H1 (cell line): ENCODE measurements at places on chromosomes 3 and 15.
A peak's percentile ranks its signal among the peaks of the same experiment; 100 is the strongest.

DNA sequence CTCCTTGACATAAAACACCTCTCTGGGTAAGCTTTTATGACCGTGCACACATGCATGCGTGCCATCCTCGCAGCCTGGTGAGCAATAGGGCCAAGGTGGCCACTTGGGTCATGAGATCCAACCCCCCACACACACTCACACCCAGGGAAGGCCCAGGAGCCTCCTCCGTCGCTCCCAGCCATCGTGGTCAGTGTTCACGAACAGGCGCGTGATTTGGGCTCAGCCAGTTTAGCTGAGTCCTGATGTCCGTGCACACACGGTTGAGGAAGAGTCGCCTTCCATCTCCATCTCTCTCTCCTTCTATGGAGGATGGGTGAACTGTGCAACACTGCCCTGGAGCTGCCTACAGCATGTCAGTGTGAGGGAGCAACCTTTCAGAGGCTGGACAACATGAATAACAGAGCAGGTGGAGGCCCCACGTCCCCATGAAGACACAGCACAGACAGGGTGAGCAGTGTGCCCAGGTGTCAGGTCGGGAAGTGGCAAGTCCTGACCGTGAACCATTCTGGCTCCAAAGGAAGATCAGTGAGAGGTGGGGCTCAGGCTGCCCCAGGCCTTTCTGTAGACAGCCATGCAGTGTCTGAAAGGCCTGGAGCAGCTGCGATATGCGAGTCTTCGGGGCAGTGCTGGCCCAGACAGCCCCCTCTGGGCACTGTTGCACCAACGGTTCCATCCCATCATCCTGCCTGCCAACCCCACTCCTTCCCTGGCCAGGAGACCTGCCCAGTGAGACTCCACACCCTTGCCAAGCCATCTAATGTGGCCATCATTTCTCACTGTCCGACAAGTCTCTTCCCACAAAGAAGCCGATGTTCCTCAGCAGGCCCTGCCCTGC lies 253.4 kb downstream of the OCA2 start:
- peak; percentile 23 for DNase-seq

DNA sequence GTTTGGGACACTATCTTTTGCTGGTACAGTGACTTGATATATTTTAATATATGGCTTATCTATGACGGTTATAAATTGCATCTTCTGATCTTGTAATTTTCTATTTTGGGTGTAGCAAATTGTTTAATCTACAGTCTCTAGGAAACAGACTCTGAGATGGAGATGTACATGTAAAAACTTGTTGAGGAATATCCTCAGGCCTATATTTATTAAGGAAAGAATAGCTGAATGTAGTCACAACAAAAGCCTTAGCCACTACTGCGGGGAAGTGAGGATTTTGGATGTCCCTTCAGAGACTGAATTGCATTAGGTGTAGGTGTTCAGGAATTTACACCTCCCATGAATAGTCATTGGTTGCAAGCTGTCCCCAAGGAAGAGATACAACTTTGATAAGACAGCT lies 13.8 kb upstream of the OR5K3 start:
- no peak for DNase-seq

DNA sequence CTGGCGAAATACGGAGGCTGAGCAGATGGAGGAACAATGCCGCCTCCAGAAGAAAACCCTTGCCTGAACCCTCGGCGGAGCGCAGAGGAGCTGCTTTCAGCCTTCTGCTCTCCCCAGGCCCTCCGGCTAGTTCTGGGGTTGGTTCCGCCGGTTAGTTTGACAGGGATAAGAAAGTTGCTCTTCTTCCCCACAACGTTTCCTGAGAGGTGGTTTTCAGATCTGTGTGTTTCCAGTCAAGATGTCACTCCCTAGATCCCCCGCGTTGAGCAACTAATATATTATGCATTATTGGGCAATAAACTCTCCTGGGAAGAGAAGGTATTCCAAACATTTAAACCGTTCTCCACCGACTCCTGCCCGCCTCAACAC lies 551 bp downstream of the NLGN1 start:
- no peak for DNase-seq

GRCh38 chr3:187987924-187988323 lies 166.0 kb upstream of the LPP start:
- no peak for DNase-seq

DNA sequence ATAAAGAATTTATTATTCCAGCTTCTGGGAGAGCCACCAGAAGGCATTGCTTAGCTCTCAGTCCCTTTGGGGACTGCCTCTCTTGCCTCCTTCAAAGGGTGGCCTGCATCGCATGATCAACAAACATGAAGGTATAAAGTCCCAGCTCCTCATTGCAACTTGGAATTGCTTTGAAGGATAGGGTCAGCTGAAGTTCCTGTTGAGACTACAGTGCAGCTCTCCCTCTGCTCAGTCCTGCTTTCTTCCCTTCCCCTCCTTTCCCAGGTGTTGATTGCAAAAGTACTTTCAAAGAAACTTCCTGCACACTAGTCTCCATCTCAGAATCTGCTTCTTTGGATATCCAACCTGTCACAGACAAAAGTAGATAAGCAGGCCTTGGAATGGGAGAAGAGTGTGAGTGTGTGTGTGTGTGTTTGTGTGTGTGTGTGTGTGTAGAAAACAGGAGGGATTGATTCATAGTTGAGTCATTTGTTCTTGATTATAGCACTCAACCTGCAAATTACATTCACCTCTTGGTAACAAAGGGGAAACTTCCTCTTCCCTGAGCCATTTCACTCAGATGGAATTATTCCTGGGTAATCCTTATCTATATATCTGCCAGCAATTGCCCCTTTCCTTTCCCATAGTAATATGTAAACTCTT lies 13.7 kb downstream of the CCR8 start:
- DNase-seq, result no peak

GRCh38 chr15:69293741-69294615 lies 4.7 kb upstream of the PAQR5 start:
- no peak for DNase-seq

DNA sequence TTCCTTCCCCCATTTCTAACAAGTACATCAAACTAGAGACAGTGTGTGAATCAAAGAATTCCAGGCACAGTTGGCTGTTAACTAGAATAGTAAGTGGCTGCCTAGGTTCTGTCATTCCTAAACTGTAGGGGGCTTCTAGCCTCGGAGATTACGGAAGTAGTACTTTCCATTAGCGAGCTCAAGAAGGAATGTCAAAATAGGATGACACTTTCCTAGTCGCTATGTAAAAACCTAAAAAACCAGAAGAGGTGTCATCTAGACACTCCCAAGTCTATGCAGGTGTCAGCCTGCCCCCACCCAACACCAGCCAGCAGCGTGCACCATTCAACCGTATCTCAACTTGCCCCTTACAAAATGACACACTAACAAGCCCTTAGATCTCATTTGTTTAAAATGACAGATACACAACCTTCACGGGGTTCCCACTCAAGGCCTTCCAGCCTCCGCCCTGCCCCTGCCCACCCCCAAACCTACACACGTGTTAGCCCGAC lies 874 bp downstream of the INO80 start:
- no peak for DNase-seq

DNA sequence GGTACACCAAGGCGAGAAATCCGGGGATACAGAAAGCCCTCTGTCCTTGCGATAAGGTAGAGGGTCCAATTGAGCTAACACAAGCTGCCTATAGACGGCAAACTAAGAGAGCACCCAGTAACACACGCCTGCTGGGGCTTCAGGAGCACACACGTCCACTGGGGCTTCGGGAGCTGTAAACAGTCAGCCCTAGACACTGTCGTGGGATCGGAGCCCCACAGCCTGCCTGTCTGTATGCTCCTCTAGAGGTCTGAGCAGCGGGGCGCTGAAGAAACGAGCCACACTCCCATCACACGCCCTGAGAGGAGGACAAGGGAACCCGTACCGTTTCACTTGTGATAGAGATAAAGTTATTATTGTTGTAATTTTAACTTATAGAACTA lies 486 bp downstream of the SAMMSON start:
- no peak for DNase-seq

- no peak for DNase-seq
These were observed 57.7 kb downstream of the SUCNR1 start for GRCh38 chr3:151931171-151931570.

DNA sequence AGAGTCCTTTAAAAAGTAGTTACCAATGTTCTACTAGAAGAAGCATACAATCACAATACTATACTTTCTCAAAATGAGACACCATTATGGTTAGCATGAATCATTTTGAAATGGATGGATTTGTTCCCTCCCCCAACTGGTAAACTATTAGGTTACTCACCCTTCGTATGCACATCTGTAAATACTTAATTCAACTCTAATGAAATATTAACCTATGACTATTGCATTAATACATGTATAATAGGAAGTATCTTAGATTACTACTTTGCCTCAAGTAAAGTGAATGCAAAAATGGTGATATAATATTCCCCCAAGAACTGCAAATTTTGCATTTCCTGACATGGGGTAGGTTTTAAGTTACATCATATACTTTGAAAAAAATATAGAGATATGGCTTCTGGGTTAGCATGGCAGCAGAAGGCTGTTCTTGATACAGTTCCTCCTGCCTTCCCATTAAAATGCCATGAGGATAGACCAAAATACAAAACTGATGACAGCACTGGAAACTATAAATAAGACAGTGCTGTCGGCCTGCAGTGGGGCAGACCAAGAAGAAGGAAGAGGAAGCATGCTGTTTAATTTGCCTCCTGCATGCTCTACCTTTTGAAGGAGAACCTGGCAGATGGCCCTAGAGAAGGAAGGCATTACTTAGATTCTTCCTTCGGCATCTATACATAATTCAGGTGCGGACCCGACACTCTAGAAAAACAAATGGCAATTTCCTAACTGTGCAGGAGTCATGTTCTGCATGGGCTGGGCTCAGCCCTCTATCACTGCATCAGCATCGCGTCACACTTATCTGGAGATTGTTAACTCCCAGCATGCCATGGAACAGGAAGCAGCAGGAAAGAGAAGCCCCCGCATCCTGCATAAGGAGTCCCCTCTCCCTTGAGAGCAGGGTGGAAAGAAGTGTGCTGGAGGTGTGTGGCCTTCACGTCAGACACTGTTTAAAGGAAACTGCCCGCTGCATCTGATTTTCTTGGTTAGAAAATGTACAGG lies 41.8 kb upstream of the NEO1 start:
- no peak for DNase-seq

GRCh38 chr3:58462829-58463180 lies 29.1 kb upstream of the KCTD6 start:
- no peak for DNase-seq

DNA sequence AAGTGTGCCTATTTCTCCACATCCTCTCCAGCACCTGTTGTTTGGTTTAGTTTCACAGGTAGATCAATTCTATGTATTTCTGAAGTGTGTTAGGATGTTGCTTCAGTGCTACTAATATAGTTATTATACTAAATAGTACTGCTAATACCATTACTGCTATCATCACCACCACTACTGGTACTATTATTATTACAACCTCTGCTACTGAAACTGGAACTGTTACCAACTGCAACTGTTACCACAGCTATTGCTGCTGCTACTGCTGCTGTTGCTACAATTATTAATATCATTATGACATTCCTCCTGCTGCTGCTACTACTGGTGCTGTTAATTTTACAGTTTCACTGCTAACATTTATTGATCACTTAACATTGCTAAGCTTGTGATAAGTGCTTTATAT lies 8.3 kb upstream of the LMOD3 start:
- DNase-seq, result no peak

DNA sequence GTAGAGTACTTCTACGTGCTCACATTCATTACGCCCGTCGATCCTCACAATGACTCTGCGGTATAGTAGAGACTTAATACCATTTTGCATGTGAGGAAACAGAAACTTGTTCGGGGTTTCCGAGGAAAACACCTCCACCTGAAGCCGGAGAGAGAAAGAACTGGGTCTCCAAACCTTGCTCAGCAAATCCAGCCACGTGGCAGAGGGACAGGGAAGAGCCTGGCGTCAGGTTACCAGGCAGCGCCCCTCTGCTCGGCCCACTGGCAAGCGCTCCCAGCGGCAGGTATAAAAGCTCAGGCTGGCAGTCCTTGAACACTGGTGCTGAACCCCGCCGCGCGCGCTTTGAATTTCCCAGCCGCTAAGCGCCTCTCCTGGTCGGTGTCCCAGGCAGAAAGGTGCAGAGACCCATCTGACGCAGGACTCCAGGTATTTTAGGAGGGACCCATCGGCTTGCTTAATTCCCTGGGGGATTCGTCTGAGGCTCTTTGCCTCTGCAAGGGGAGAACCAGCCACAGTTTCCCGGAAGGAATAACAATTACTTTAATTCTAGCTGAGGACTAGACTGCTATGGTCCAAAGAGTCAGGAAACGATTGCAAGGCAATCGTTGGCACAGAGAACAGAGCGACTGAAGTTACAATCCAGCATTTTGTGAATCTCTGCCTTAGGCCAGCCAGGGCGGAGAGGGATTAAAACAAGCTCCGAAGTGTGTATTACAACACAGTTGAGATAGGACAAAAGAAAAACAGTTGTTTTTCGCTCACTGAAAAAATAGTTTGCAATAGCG lies at the start of gene C2CD4A:
TSS of gene C2CD4A (plus strand) at position 315 of the 785 bp plus-strand sequence. CDS start 637 bp downstream, outside the sequence.
- DNase-seq, result peak; percentile 87

DNA sequence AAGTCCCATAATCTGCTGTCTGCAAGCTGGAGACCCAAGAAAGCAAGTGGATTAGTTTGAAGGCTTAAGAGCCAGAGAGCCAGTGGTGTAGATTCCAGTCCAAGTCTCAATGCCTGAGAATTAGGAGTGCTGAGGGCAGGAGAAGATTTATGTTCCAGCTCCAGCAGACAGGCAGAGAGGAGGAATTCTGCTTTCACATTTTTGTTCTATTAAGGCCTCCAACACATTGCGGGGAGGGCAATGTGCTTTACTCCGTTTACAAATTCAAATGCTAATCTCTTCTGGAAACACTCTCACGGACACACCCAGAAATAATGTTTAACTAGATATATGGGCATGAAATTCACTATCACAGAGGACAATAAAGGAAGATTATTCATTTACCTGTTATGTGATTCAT lies 54.0 kb downstream of the DPH6 start:
- no peak for DNase-seq

DNA sequence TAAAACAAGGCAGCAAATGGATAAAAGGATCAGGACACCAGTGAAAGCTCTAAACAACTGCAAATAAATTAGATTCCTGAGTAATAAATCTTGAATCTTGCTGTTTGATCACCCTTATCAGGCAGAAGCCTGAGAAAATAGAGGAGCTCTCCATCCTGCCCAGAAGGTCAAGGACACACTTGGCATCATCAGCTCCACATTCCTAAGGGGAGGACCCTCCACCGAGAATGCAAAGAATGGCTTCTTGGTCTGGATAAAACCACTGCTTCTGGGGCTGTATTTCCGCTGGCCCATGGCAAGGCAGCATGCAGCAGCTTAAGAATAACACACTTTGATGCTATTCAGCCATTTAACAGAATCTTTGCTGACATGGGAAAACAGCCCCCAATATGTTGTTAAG lies 108.9 kb upstream of the TSC22D2 start:
- no peak for DNase-seq

GRCh38 chr3:99641982-99642381 lies 3.6 kb downstream of the COL8A1 start:
- no peak for DNase-seq

GRCh38 chr3:137765310-137766033 lies 1.4 kb downstream of the SOX14 start:
- DNase-seq, result peak; percentile 59
